ENCODE measurements at places on chromosomes 7 and 10.

- DNase-seq: no peak
Measured at GRCh38 chr10:72009425-72010081, 45.4 kb downstream of the CHST3 start.

DNA sequence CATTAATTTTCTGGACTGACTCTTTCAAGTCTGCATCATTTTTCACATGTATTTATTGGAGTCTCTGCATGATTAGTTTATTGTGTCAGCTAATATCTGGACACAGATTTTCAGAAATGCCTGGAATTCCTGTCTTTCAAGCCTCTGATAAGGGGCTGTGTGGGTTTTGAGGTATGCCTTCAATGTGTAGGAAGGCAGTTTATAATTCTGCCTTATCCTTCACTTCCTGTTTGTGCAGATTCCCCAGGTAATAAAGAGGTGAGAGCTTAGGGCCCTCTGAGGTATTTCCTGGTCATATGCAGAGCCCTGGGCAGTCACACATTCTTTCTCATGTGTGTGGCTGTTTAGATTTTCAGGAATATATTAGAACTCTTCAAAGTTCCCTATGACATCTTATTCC, 79.4 kb upstream of the PRKCQ start:
- no peak for DNase-seq

DNA sequence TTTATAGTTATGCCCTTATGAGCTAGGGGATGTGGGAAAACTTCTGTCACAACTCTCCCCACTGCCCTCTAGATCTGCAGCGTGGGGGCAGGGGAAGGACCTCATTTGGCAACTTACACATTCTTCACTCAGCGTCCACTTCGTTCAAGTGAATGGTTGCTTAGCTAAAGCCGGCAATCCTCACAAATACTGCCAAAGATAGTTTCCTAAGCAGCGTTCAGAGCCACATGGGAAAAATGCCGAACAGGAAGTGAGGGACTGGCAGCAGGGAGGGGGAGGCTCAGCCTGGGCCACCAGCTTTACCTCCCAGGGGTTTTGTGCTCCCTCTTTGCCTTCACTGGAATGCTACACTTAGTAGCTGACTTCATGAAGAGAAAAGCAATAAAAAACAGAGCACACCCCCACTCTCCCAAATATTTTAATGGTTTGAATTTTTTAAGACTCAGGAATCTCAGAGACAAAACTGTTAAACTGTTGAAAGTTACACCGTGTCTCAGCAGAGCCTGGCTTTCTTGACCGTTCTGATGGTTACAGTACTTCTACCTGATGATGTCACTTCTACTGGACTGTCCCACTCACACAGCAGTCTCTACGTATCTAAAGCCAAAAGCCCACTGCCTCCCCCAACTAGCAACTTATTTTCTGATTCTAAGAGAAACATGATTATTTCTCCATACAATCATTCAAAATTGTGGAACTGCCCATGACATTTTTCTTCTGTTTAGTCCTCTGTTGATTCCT, 10.4 kb downstream of the GRM3 start:
- no peak for DNase-seq

DNA sequence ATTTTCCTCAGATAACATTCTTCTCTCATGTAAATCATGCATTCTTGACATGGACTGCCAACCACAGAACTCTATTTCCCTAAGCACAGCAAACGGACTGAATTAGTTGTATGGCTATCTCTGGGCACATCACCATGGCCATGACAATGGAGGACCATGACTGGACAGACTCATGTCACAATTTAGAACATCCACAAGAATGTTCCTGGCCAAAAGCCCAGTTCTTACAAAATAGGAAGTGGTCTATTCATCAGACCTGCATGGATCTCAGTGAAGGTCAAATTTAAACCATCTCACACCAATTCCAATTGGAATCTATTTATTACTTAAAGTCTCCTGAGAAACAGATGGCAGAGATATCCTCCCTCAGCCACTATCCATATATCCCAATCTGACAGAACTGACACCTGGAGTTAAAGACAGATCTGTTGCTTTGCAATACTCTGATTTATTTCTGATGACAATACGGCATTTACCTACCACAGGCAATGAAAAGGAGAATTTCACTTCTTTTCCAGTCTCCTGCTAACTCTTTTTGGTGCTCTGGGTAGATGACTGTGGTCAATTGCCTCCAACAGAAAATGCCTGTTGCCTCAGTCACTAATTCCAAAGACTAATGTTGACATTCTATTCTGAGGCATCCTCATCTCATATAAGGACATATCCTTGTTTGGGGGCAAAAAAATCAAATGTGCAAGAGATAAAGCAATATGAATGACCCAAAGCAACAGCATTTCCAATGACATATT, 254.8 kb downstream of the HTR7 start:
- DNase-seq: no peak

- DNase-seq: no peak
Measured at GRCh38 chr10:130894471-130894870, 417.1 kb downstream of the TCERG1L start.

DNA sequence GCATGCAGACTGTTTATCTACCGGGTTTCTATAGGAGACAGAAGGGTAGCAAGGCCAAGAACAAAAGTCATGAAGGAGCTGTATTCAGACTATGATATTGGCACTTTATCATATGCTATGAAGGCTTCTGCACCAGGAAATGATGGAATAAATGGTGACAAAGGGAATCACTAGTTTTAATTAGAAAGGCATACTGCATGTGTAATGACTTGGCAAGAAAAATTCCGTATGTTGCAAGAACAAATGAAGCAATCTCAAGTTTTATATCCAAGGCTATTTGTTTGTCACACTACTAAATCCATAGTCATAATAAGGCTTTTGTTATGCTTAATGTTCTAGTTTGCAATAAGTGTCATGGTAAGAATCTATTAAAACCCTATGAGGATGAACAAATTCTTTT, 230.9 kb downstream of the ZEB1 start:
- DNase-seq: no peak

DNA sequence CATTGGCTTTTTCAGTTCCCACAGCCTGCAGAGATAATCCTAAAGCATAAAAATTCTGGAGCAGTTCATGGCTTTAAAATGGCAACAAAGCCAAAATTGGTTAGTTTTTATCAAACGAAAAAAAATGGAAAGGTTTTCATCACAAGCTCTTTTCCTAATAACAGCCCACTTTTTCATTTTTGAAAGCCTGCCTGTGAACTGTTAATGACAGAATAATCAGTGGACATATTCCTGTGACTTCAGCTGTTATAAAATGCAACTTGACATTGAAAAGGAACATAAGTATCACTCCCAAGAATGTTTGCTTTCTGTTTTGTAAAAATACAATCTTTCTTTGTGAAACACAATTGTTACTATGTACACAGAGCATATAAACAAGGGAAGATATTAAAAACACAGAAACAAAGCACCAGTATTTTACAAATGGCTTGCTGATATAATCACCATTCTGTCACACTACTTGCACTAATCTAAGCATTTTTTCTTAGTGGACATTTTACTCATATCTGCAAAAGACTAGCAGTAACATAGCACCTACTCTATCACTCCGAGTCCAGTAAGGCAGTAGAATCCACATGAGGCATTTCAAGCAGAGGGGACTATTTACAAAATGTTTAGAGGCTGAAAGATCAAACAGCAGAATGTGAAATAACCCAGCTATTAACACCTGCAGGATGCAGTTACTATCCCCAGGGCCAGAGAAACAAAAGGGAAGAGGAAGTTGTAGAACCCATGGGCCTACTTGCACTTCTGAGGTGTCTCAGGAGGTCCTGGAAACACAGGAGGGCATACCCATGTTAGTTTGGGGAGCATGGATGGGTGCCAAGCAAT, 26.4 kb downstream of the MACC1 start:
- no peak for DNase-seq

DNA sequence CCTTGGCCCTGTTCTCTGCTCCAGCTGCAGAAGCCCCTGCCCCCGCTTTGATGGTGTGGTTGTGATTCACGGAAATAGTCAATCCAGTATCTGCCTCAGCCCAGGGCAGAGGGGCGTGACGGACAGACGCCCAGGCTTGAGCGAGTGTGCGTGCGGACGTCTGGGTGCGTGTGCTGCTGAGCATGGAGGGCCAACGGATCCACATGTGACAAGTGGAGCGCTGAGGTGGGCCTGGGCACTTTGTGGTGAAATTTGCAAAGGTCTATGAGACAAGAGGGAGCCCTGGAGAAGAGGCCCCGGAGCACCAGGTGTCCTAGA, 94.4 kb downstream of the WDR37 start:
- peak; percentile 20 for DNase-seq

DNA sequence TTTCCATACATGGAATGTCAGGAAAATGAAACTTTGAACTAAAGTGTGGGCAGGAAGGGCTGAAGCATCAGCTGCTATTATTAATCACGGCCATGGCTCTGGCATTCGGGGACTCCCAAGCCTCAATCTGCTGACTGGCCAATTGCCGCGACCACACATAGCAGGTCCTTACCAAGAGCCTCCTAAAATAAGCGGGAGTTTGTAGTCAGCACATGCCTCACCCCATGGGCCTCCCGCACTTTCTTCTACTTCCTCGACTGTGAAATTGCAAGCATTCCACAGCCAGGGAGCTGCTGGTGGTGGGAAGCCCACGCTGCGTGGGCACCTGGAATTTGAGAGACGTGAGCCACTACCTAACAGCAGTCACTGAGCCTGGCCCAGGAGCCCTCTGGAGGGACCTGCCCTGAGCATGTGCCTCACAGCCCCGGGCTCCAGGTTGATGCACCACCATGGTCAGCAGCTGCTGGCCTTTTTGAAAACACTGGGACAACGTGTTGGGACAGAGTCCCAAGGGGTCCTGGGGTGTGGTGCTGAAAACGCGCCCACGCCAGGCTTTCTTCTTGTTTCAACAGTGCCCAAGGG, 211.4 kb downstream of the TNS3 start:
- no peak for DNase-seq

DNA sequence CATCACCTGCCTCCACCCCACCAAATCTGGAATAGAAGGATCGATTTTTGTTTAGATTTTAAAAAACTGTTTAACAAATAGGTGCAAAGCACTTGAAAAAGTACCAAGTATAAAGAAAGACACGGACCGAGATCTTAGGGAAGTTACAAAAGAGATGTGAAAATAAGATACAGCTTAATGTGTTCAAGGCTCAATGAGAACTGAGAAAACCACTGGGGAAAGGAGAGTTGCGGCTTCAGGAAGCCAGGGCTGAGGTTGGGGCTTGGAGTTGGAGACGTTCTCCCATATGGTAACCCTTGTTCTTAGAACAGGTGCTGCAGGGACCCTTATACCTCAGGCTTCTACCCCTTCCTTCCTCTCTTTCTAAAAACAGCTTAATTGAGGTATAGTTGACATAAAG, 140.2 kb downstream of the FANK1 start:
- no peak for DNase-seq

GRCh38 chr7:17680943-17681351, 259.3 kb downstream of the SNX13 start:
- DNase-seq: no peak

DNA sequence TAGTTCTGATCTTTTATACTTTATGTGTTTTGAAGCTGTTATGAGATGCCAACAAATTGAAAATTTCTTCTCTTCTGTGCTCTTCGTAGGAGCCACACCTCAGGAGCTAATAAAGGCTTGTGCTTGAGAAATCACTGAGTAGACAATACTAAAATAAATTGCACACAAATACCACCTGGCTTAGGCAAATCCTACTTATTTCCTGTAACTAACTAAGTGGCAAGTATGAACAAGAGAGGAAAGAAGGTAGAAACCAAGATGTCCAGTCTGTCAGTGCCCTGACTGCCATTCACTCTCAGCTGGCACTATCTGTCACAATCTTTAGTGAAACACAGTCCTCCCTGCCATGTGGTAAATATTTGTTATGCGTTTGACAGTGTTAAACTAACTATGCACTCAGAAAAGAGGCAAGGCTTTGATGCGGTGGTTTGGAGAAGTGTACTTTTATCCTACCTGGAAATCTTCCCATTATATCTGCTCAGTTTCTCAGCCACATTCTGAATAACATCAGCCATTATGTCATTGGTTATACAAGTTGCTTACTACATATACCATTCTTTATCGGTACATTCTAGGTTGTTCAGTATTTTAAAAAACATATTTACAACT, 293.4 kb upstream of the VWC2 start:
- DNase-seq: no peak

- DNase-seq: no peak
Measured at GRCh38 chr10:109866168-109866994, 56.9 kb downstream of the XPNPEP1 start.

- DNase-seq: no peak
Measured at GRCh38 chr7:114789161-114789560, 132.7 kb upstream of the MDFIC start.
